Vagina (tissue), 2 donors: ENCODE measurements at places on chromosomes 1 and 21.
A peak's percentile ranks its signal among the peaks of the same experiment; 100 is the strongest.

DNA sequence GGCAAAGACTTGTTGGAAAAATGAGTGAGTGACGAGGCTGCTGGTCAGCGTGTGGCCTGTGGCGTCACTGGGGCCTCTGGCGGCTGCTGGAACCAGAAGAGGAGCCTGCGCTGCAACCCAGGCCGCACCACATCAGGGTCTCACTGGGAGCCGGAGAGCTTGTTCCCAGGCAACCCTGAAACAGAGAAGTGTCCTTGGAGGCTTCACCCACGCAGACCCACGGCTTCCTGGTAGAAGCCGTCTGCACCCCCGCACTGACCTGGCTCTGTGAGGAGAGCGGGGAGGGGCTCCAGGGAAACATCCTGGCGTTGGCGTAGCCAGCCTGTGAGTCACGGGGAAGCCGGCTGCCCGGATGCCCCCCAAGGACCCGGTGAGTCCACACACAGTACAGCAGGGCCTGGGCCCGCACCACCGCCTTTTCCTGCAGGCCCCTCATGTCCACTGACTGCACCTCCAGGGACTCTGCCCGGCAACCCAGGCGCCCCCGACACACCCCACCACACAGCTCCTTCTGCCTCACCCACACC, 57.4 kb downstream of the COL6A1 start:
- peak; percentile 87 for DNase-seq
- H3K27ac ChIP-seq, result no peak overlapping the region
- H3K36me3 ChIP-seq, result no peaks in the 10 kb centered on the region
- no peak overlapping the region for H3K4me3 ChIP-seq
- H3K27me3 ChIP-seq, result no peaks in the 10 kb centered on the region

- H3K27me3 ChIP-seq, result no peaks in the 10 kb centered on the region
- no peak overlapping the region for H3K4me3 ChIP-seq
- H3K27ac ChIP-seq, result no peak overlapping the region
- H3K36me3 ChIP-seq, result peaks cover 36% of the 10 kb centered on the region
Observed at GRCh38 chr1:243507672-243508302, 251.9 kb downstream of the SDCCAG8 start.

DNA sequence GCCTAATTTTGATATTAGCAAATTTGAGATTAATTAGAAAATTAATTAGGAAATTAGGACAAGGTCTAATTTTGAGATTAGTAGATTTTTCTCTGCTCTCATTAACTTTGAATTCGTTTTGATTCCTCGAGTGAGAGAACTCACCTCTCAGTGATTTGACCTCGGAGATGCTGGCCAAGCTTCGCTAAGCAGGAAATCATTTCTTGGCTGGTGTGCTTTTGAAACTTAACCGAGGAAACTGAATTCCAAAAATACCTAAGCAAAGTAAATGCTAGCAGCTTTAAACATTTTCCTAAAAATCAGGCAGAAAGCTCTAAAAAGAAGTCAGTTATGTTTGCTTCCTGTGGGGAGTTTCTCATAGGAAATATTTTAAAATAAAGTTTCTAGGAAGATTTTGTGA, 34.9 kb downstream of the CDC14A start:
- no peaks in the 10 kb centered on the region for H3K36me3 ChIP-seq
- DNase-seq, result no peak
- H3K4me1 ChIP-seq, result peaks cover 19% of the 10 kb centered on the region
- H3K4me3 ChIP-seq, result no peak overlapping the region
- H3K27me3 ChIP-seq, result no peaks in the 10 kb centered on the region

- H3K27me3 ChIP-seq, result no peaks in the 10 kb centered on the region
- no peak overlapping the region for H3K27ac ChIP-seq
- H3K4me1 ChIP-seq, result no peaks in the 10 kb centered on the region
- H3K36me3 ChIP-seq, result no peaks in the 10 kb centered on the region
- no peak overlapping the region for H3K4me3 ChIP-seq
Observed at GRCh38 chr1:108043707-108044106, 78.7 kb upstream of the VAV3 start.

DNA sequence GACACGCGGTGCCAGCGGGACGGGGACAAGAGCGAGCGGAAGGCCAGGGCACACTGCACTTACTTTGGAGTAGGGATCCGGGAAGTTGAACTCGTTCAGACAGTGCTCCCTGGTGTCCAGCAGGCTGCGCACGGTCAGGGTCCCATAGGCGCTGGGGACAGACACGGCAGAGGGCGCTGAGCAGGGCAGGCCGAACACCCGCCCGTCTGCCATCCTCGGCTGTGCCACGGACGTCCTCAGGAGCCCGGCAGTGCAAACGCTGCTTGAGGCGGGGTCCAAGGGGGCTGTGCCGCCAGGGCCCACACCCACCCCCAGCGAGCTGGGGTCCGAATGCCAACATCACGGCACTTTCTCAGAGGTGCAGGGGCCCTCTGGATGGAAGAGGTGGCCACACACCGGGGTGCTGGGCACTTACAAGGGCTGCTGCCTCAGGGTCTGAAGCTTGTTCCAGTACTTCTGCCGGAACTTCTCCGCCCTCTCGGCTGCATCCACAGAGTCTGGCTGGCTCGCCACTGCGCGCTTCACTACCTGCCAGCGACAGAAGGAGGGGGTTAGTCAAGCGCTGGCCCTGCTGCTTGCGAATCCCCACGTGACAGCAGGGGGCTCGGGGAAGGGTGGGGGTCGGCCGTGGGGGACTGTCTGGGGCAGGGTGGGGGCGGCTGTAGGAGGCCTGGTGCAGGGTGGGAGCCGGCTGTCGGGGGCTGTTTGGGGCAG, 12.3 kb downstream of the PANK4 start:
- H3K4me3 ChIP-seq, result no peak overlapping the region
- H3K27me3 ChIP-seq, result no peaks in the 10 kb centered on the region
- DNase-seq, result no peak
- peaks cover 92% of the 10 kb centered on the region for H3K36me3 ChIP-seq

- DNase-seq, result no peak
- H3K36me3 ChIP-seq, result no peaks in the 10 kb centered on the region
- H3K27ac ChIP-seq, result no peak overlapping the region
- H3K4me1 ChIP-seq, result no peaks in the 10 kb centered on the region
Observed at GRCh38 chr1:165603810-165604209, 27.2 kb upstream of the MGST3 start.

- no peak overlapping the region for H3K27ac ChIP-seq
- DNase-seq, result no peak
- no peak overlapping the region for H3K4me3 ChIP-seq
- H3K4me1 ChIP-seq, result peaks cover 17% of the 10 kb centered on the region
Observed at GRCh38 chr1:110218739-110219138, 8.6 kb downstream of the KCNC4 start.

DNA sequence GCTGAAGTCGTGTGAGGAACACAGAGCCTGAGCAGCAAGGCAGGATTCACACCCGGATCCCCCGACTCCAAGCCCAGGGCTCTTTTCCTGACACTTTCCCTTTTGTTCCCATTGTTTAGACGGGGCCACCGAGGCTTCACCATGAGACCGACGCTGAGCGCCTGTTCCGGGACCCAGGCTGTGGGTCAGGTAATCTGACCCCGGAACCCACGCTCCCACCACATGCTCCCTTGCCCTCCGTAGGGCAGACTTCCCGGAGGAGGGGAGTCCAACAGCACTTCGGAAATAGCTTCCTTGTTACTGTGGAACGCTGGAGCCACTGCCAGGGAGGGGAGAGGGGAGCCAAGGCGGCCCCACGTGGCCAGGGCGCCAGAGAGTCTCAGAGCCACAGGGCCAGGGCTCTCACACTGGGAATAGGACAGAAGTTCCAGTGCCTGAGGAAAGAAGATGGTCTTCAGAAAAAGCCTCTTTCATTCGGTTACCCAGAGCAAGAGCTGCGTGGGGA, 18.4 kb downstream of the RUNX3 start:
- peak overlapping the region; percentile 29 for H3K27ac ChIP-seq
- no peak overlapping the region for H3K4me3 ChIP-seq
- H3K36me3 ChIP-seq, result no peaks in the 10 kb centered on the region
- no peaks in the 10 kb centered on the region for H3K4me1 ChIP-seq
- DNase-seq, result no peak

GRCh38 chr1:61012341-61012761, 70.0 kb upstream of the NFIA start:
- no peaks in the 10 kb centered on the region for H3K36me3 ChIP-seq
- no peaks in the 10 kb centered on the region for H3K27me3 ChIP-seq
- H3K4me3 ChIP-seq, result no peak overlapping the region
- no peak for DNase-seq
- H3K27ac ChIP-seq, result no peak overlapping the region

- H3K27me3 ChIP-seq, result no peaks in the 10 kb centered on the region
- H3K27ac ChIP-seq, result no peak overlapping the region
- no peak for DNase-seq
- peaks cover 8% of the 10 kb centered on the region for H3K4me1 ChIP-seq
- H3K36me3 ChIP-seq, result no peaks in the 10 kb centered on the region
- no peak overlapping the region for H3K4me3 ChIP-seq
Observed at GRCh38 chr1:42040159-42040558, 113.1 kb upstream of the GUCA2B start.

DNA sequence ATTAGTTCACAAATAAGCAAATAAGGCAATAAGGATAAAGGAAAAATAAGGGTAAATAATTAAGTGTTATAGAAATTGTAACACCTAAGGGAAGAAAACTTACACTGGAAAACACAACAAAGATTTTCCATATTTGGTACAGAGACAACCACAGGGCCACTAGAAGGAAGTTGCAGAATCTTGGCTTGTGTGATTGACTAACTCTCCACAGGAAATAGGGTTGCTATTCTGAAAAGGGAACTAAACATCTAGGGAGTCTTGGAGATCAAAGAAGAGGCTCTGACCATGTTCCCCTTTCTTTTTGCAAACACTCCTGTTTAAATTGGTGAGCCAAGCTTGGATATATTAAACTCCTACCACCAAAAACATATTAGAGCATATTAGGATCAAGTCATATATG, 59.1 kb downstream of the APCS start:
- H3K36me3 ChIP-seq, result no peaks in the 10 kb centered on the region
- H3K27ac ChIP-seq, result no peak overlapping the region
- no peaks in the 10 kb centered on the region for H3K4me1 ChIP-seq
- no peak for DNase-seq

DNA sequence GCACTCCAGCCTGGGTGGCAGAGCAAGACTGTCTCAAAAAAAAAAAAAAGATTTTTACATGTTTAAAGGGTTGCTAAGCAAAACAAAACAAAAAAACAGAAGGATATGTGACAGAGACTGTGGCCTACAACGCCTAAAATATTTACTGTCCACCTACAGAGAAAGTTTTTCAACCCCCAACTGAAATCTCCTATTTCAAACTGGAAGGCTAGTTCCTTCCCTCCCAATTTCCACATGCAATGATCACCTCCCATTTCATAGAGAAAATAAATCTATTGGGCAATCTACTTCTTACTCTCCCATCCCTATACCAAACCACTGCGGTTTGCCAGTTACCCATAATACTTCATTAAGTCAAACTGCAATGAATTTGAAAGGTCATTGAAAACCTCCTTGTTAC, 74.2 kb downstream of the ST3GAL3 start:
- H3K4me1 ChIP-seq, result peaks cover 22% of the 10 kb centered on the region
- H3K27ac ChIP-seq, result peak overlapping the region; percentile 19
- no peak overlapping the region for H3K4me3 ChIP-seq
- DNase-seq, result no peak
- no peaks in the 10 kb centered on the region for H3K36me3 ChIP-seq

GRCh38 chr1:178492341-178492740, 4.4 kb downstream of the CLEC20A start:
- DNase-seq, result peak; percentile 67
- H3K36me3 ChIP-seq, result no peaks in the 10 kb centered on the region
- H3K27me3 ChIP-seq, result no peaks in the 10 kb centered on the region
- no peak overlapping the region for H3K4me3 ChIP-seq
- H3K27ac ChIP-seq, result no peak overlapping the region

DNA sequence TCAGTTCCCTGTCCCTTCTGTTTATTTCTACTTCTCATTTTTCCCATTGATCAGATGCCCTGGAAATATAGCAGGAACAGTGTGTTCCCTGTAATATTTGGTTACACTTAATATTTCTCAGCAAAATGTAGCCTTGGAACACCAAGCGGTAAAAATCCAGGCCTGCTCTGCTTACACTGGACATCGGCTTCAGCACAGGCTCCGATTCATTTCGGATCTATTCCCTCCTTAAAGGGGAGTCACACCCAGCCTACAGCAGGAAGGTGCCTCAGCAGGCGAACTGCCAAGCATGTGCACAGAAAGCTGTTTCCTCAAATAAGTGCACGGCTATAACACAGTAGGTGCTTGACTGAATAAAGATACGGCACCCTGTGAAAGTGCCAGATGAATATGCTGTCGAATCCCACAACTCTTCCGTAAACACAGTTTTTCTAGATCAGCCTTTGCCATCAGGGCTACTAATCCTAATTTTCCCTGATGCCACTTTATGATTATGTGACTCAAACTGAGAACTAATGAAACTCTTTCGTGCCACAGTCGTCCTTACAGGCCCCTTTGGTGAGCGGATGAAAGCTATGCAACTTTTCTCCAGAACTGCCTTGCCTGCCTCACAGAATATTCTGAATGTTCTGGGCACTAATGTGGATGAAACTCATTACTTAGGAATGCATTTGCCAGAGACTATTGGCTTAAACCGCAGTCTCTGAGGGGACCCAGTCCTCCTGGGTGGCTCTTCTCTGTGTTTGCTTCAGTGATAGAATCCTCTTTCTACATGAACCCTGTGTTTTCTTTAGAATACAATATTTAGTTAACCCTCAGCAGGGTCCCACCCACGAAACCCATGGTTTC, 275.5 kb upstream of the RUNX1 start:
- H3K36me3 ChIP-seq, result no peaks in the 10 kb centered on the region
- no peaks in the 10 kb centered on the region for H3K27me3 ChIP-seq
- H3K4me1 ChIP-seq, result peaks cover 28% of the 10 kb centered on the region
- H3K27ac ChIP-seq, result peak overlapping the region; percentile 59
- H3K4me3 ChIP-seq, result no peak overlapping the region

GRCh38 chr1:184854496-184855140, 100.0 kb upstream of the EDEM3 start:
- no peak overlapping the region for H3K27ac ChIP-seq
- no peaks in the 10 kb centered on the region for H3K4me1 ChIP-seq
- no peaks in the 10 kb centered on the region for H3K36me3 ChIP-seq
- no peaks in the 10 kb centered on the region for H3K27me3 ChIP-seq

DNA sequence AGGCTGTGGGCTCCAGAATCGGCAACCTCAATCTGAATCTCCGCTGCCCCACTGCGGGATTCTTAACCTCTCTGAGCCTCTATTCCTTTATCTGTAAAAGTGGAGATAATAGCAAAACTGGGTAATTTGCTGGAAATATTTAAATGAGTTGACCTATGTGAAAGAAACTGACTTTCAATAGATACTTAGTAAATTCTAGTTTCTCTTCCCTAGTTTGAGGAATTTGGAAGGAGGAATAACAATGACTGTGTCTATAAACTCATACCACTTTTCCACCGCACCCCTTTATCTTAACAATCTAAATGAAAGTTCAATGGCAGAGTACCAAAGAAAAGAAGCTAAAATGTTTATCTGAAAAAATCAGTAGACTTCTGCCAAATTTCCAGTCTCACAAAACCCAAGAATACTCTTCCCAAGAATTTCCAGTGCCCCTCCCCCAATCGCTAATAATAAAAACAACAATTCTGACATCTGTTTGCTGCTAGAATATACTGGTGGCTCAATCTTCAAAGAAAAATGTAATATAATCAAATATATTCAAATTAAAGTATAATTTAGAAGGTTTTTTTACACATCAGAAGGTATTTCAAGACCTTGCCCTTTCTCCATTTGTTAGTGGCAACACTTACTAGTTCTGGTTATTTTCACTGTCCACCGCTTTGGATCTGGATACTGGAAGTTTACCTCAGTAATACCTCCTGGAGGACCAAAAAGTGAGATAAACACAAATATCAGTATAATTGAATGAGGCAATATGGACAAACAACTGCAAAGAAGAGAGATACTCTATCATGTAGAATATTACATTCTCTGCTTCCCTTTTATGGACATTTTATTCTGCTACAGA, 171.2 kb downstream of the LTN1 start:
- H3K36me3 ChIP-seq, result no peaks in the 10 kb centered on the region
- no peak overlapping the region for H3K27ac ChIP-seq
- no peak for DNase-seq
- H3K27me3 ChIP-seq, result no peaks in the 10 kb centered on the region
- H3K4me3 ChIP-seq, result no peak overlapping the region
- peaks cover 30% of the 10 kb centered on the region for H3K4me1 ChIP-seq
